ENCODE measurements at places on chromosomes 3 and 15.

- DNase-seq = no peak
Measured at GRCh38 chr3:172132159-172132586, 92.8 kb downstream of the FNDC3B start.

DNA sequence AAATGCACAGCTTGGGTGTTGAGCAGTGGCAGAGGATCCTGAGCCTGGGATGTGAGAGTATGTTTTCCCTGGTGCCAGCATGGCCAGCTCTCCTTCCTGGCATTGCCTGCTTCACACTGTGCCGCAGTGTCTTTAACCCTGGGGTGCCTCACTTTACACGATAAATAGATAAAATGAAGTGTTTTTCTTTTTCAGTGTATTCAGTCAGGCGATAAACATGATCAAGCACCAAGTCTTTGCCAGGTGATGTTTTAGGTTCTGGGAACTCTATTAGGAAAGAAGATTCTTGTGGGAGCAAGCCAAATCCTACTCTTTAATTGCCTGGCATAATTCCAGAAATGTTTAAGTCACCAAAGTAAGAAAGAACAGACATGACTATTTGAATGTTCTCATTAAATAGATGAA, 14.0 kb downstream of the ABHD6 start:
- no peak for DNase-seq

GRCh38 chr15:76065245-76065644, 5.5 kb downstream of the TMEM266 start:
- peak; percentile 24 for DNase-seq

DNA sequence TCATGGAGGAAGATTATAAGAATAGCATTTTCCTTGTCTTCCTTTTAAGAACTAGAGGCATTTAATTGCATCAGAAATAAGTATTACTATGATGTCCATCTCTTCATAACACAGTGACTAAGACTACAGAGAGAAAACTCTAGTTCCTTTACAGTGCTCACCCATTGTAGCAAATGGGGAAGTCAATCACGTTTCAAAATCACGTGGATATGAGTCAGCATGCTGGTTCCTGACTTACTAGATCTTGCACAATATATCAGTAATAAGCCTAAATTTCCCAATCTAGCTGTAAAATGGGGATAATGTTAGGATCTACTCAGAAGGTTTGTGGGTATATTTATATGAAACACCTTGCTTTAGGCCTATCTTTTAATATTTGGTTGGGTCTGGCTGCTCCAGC, 254.8 kb upstream of the EOMES start:
- no peak for DNase-seq

Measured in naive thymus-derived CD4-positive, alpha-beta T cell (primary cell).